ENCODE measurements at places on chromosomes 3 and 15.

DNA sequence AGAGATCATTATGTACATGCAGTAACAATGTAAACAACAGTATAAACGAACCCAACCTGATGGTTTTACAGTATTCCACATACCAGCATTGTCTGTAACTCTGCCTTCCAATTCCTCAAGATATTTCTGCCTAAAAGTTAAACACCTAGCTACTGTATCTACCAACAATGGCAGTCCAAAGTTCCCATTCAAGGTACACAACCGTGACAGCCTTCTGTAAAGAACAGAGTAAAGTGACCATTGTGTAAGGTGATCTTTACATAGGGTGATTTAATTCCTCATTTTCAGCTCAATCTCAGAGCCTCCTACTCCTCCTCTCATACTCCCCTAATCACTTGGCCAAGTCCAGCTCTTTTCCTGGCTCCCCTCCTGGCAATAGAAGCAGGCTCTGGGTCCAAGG is 10.4 kb downstream of the SECISBP2L start:
- no peak for DNase-seq

- DNase-seq, result no peak
Observed at GRCh38 chr3:184946917-184947316, 135.0 kb downstream of the VPS8 start.

DNA sequence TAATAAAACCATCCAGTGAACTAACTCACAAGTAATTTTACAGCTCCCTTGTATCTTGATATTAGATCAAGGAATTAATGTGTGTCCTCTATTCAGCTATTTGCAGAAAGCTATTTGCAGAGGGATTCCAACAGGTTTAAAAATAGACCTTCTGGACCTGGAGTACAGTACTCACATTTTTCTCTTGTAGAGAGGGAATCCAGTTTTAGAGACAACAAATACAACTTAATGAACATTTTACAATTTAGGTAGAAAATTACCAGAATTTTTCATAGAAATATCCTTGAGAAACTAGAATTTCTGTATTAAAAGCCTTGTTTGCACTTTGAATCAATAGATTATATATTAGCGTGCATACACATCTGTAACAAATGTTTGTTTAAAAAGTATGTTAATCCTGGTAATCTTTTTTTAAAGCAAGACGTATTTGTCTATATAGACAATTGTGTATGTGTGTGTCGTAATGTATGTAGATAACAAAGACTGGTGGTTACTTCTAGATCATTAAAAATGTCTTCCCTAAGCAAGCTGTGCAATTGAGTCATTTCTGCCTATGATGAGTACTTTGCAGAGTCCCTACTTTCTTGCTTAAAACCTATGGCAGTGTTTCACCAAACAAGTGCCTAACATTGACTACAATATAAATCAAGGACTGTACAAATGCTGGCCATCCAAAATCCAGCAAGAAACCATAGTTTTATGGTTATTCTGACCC is 57.9 kb downstream of the PPP2R3A start:
- DNase-seq, result no peak

DNA sequence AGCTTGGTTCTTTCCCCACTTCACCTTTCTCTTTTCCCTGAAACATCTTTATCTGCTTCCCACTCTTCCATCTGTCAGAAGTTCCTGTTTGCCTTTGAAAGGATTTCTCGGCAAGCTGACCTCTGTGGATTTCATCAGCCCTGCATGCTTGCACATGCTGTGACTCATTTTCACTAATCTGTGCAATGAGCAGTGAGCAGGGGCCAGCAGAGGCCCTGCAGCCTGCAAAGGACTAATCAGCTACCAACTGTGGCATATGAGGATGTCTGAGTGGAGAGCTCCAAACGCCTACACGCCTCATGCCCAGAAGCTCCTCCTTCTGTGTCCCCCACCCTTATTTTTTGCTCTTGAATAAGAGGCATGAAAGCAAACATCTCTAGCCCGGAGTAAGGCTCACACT is 333.0 kb upstream of the SEMA6D start:
- peak; percentile 40 for DNase-seq

- no peak for DNase-seq
Observed at GRCh38 chr3:17423786-17424536, 318.5 kb downstream of the TBC1D5 start.

DNA sequence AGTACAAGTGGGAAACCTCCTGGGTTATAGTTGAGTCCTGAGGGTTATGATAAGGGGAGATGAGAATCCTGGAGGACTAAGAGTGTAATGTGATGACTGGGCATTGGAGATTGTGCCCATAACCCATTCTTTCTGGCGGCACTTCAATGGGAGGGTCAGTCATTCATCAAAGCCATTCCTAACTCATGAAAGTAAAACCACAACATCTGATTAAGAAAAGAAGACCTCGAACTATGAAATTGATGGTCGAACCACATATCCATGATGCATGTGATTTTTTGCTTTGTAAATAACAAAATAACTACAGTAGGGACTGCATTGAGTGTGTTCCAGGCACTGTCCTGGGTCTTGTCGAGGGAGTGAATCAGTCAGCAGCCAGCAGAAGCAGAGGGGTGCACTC is 215.1 kb downstream of the SHQ1 start:
- no peak for DNase-seq

- no peak for DNase-seq
Observed at GRCh38 chr3:45565342-45565741, 29.2 kb upstream of the LIMD1 start.

GRCh38 chr3:130901463-130902204 is 7.8 kb downstream of the ATP2C1 start:
- DNase-seq, result no peak

- no peak for DNase-seq
Observed at GRCh38 chr3:174398761-174399160, 460.4 kb upstream of the NAALADL2 start.

DNA sequence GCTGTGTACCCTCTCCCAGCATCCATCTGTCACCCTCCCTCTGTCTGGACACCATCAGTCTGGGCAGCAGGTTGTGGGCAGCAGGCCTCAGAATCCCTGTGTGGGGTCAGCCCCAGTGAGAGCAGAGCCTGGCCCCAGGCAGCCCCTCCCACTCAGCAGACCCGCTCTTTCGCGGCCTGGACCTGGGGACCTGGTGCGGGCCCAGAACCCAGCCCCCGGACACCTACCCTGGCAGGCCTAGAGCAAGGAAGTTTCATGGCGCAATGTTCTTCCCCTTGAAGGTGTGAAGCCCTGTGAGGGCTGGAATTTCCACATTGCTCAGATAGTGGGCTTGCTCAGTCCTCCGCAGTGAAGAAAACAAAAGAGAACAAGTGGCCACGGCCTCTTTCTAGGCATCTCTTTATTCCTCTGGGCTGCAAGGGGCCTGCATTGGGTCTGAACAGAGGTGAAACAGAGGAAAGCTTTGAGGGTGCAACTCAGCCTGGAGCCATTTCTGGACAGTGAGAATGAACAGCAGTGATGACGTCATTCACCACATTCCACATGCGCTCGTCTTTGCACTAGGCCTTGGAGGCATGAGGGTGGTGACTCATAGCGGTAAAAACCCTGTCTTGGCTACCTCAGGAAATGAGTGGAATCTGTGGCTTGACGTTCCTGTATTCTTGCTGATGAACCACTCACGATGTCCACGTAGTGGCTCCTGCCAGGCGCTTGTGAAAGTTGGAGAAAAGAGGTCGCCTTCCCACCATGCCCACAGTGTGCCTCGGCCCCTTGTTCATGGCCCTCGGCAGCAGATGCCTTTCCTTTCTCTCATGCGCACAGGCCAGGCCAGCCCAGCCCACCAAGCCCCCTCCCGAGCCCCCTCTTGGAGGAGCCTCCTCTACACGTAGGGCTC is 66.1 kb downstream of the SLC30A4 start:
- peak; percentile 45 for DNase-seq

DNA sequence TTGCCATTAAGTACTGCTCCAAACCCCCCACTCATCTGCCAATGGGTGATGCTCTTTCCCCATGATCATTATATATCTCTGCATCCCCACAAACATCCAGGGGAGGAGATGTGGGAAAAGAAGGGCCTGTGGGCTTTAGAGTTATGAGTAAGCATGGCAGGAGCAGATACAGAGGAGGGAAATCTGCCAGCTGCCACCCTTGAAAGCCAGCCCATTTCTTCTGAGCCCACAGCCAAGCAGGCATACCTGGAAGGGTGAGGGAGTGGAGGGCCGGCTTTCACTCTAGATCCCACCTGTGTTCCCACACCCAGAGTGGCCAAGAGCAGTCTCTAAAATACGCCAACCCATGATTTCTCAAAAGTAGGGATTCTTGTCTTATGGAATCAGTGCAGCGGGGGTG is 1.7 kb upstream of the SLC25A38 start:
- DNase-seq, result no peak

GRCh38 chr3:46168583-46169345 is 39.3 kb downstream of the CCR1 start:
- no peak for DNase-seq

DNA sequence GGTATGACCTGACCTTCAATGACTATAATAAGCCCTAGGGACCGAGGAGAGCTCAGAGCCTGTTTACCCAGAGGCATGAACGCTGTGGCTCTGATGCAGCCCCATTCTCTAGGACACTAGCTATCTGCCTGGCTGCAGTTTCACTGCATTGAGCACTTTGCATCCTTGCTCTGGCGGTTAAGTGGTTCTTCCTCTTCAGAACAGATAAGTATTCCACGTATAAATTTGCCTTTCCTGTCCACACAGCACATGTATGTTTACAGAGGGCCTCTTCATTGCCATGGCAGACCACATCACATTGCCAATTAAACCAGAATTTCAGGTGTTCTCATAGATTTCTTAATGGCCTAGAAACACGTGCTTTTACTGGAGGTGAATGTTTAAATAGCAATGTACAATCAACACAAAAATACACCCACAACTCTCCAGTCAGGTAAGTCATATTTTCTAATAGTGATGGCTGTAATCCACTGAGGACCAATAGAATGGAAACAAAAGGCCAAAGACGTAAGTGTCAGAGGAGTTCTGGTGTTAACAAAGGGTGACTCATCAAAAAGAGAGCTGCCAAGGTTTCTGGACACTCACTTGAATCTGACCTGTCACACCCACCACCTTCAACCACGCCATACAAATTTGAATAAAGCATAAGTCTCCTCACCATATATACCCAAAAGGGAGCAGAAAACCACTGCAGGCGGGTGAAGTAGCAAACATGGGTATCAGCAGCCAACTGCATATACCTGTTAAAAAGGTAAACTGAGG is 553.4 kb downstream of the OCA2 start:
- DNase-seq, result no peak

- no peak for DNase-seq
Observed at GRCh38 chr15:50358845-50359244, 3.8 kb upstream of the GABPB1 start.

- no peak for DNase-seq
Observed at GRCh38 chr3:43248185-43248583, 38.2 kb upstream of the SNRK start.

DNA sequence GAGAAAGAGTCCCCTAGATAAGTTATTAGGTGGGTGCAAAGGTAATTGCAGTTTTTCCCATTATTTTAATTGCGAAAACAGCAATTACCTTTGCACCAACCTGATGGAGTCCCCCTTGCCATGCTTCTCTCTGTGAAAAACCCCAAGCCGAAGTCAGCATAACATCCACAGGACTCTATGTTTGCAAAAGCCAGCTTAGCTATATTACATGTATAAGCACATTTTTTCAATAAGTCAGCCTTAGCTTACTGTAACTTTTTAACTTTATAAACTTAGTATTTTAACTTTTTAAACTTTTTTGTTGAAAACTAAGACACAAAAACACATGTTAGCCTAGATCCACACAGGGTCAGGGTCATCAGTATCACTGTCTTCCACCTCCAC is 21.4 kb upstream of the MUC20 start:
- DNase-seq, result no peak

GRCh38 chr3:70550723-70551319 is 238.4 kb upstream of the MDFIC2 start:
- peak; percentile 27 for DNase-seq

GRCh38 chr3:143847787-143848631 is at the start of gene SLC9A9:
Gene SLC9A9 (minus strand): TSS chr3:143848468. CDS start chr3:143848322, 146 bp downstream.
- no peak for DNase-seq
